ENCODE measurements at places on chromosomes 16 and 17. TPM values are rescaled to one million over a fixed set of nuclear protein-coding genes. Genes with fewer than 3 reads are reported as not detected.

DNA sequence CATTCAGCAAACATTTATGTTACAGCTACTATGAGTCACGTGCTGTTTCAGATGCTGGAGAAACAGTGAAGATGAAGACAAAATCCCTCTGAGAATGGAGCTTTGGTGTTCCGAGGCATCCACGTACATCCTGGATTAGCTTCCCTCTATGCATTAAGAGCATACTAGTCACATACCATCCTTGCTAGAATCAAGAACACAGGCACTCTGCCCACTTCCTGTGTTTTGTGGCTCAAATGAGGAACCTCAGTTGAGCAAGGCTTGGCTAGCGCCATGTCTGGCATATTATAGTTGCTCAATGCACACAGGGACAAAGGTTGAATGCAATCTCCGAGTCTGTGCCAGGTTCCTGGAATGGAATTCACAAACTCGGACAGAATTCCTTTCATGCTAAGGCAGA, 297.5 kb downstream of the XYLT1 start:
- peak; percentile 24 for DNase-seq

GRCh38 chr17:66573078-66573477, 261.8 kb upstream of the CACNG5 start:
- DNase-seq = no peak

GRCh38 chr17:3689262-3690093, 6.5 kb downstream of the P2RX5 start:
- no peak for DNase-seq

GRCh38 chr17:59151006-59151405, 4.0 kb downstream of the SKA2 start:
- no peak for DNase-seq

DNA sequence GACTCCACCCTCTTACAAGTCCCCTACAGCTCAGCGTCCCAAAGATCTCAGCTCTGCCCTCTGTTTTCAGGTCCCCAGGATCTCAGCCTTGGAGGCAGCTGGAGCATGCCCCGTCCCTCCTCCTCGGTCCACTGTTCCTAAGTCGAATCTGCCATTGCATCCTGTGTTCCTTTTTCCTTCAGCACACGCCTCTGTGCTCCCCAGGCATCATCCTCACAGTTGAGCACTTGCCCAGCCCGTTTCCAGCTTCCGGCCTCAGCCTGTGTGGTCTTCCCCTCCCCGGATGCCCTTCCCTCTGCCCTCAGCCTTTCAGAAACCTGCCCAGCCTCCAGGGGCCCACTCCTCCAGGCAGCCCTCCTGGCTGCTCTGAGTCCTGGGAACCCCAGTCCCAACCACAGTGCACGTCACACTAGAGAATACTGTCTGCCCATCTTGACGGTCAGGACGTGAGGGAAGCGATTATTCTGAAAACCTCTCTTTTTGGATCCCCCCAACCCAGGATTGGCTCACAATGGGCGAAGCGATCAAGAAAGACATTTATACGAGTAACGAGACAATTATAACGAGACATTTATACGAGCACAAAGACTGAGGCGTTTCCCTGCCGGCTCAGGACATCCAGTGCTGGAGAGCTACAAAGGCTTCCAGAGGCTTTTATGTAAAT, 41.4 kb downstream of the RPH3AL start:
- no peak for DNase-seq

Gene SDR42E2
- 0.08 TPM for total RNA-seq

Measured in left ventricle myocardium inferior (tissue), 1 donor.